ENCODE measurements at places on chromosomes 16 and 17. TPM values are rescaled to one million over a fixed set of nuclear protein-coding genes. Genes with fewer than 3 reads are reported as not detected.

The NXPH3 gene
- not detected for total RNA-seq

The ST6GALNAC2 gene
- 0.55 TPM for total RNA-seq

The PERCC1 gene
- not detected for total RNA-seq

The APOBR gene
- total RNA-seq, result not detected

The CHAD gene
- total RNA-seq, result not detected

The MRPL28 gene
- 69.3 TPM for total RNA-seq

The MGAT5B gene
- total RNA-seq, result 0.89 TPM

The NT5M gene
- 1.5 TPM for total RNA-seq

The WFDC1 gene
- total RNA-seq, result 12.5 TPM

The HOXB2 gene
- total RNA-seq, result 4.5 TPM

The KRT24 gene
- not detected for total RNA-seq

The PIGQ gene
- total RNA-seq, result 25.8 TPM

The MYL11 gene
- total RNA-seq, result not detected

The CIAO2B gene
- total RNA-seq, result 204 TPM

The RNF157 gene
- 0.05 TPM for total RNA-seq

The CES1 gene
- total RNA-seq, result not detected

Measured in smooth muscle cell of the umbilical artery (primary cell).